ENCODE measurements at places on chromosomes 7 and 10.

GRCh38 chr7:102990642-102991041 lies 77.8 kb downstream of the LRRC17 start:
- no peak for DNase-seq

GRCh38 chr7:107854989-107855388 lies 36.0 kb upstream of the DLD start:
- no peak for DNase-seq

DNA sequence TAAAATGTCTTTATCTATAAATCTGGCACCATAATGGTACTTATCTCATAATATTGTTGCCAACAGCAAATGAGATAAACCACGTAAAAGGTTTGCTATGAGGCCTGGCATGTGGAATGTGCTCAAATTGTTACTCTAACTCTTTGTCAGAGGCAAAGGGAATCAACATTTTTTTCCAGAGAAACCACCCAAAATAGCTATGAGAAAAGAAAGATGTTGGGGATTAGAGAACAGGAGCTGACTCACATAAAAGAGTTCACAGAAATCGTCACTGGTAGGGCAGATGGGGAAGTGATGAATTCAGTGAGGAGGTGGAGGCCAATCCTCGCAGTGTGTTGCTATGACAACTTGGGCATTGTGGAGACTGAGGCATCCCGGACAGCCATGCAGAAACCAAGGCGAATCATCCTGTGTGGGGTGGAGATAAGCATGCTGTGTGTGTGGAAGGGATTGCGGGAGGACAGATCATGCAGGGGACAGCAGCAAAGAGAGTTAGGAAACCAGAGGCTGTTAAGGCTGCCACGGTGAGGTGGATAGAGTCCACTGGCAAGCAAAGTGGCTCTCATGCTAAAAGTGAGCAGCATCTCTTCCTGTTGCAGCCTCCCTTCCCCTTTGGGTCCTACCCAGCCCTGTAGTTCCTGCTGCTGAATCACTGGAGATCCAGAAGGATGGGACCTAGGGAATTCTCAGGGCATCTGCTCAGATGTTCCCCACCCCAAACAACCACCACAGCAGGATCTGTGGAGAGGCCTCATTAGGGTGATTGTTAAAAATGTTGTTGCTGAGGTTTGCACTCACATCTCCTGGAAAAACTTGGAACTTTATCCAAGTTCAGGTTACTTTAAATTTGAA lies 103.9 kb downstream of the CUBN start:
- no peak for DNase-seq

GRCh38 chr10:95363303-95363912 lies 72.6 kb upstream of the PDLIM1 start:
- no peak for DNase-seq

- DNase-seq: no peak
Measured at GRCh38 chr10:71084818-71085126, 127.6 kb upstream of the UNC5B start.

GRCh38 chr10:87519582-87519981 lies 14.9 kb downstream of the MINPP1 start:
- DNase-seq: no peak

- DNase-seq: no peak
Measured at GRCh38 chr7:86826948-86827347, 183.2 kb downstream of the GRM3 start.

DNA sequence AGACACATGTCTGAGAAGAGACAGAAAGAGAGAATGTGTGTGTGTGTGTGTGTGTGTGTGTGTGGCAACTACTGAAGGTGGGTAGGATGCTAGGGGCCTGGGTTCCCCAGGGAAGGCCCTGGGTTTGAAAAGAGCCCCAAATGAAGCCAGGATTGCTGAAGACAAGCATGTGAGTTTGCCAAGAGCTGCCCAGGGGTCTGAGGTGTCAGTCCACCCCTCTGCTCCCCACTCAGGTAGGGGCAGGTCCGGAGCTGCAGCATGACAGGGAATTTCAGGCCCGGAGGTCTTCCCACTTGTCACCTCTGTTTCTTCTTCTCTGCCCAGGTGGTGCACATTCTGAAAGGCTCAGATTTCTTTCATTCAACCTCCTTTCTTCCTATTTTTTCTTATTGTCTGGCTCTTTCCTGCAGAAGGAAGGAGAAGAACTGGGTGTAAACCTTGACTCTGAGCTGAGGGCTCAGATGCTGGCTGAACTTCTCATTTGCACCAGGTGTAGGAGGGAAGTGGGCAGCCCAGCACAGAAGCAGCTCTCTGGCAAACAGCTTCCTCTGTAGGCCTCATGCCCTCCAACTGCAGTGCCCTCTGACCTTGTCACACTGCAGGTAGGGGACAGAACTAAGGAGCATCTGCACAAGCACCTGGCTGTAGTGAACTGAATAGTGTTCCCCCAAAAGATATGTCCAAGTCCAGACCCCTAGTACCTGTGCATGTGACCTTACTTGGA lies 79.6 kb upstream of the LRRC4 start:
- DNase-seq: no peak
